Fibroblast of lung (primary cell): ENCODE measurements at places on chromosomes 4 and X. TPM values are rescaled to one million over a fixed set of nuclear protein-coding genes. Genes with fewer than 3 reads are reported as not detected.
A peak's percentile ranks its signal among the peaks of the same experiment; 100 is the strongest.

DNA sequence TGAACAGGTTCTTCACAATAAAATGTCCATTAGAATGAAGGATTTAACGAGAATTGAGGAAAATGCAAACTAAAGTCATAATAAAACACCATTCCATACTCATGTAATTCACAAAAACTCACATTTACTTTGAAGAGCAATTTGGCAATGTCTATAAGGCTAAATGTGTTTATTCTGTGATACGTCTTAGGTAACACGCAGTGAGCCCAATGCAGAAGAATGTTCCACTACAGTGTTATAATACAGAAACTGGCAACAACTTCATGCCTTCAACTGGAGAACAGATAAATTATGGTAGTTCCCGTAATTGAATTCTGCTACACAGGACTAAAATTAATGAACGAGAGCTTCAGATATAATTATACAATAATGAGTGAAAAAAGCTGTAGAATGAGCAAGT, 17.4 kb downstream of the ADH5 start:
- no peak overlapping the region for H3K4me3 ChIP-seq
- H3K27ac ChIP-seq = no peak overlapping the region
- H3K4me1 ChIP-seq = no peaks in the 10 kb centered on the region
- H3K27me3 ChIP-seq = no peaks in the 10 kb centered on the region
- no peak for DNase-seq

GRCh38 chr4:13920111-13920875, 292.8 kb upstream of the BOD1L1 start:
- peaks cover 32% of the 10 kb centered on the region for H3K4me1 ChIP-seq
- H3K27ac ChIP-seq = peak overlapping the region; percentile 100
- H3K36me3 ChIP-seq = no peaks in the 10 kb centered on the region

GRCh38 chr4:82797040-82797404, 1.6 kb downstream of the SCD5 start:
- H3K27me3 ChIP-seq = peaks cover 3% of the 10 kb centered on the region
- no peak for DNase-seq
- peak overlapping the region; percentile 64 for H3K4me3 ChIP-seq
- no peaks in the 10 kb centered on the region for H3K36me3 ChIP-seq
- no peak overlapping the region for H3K27ac ChIP-seq

DNA sequence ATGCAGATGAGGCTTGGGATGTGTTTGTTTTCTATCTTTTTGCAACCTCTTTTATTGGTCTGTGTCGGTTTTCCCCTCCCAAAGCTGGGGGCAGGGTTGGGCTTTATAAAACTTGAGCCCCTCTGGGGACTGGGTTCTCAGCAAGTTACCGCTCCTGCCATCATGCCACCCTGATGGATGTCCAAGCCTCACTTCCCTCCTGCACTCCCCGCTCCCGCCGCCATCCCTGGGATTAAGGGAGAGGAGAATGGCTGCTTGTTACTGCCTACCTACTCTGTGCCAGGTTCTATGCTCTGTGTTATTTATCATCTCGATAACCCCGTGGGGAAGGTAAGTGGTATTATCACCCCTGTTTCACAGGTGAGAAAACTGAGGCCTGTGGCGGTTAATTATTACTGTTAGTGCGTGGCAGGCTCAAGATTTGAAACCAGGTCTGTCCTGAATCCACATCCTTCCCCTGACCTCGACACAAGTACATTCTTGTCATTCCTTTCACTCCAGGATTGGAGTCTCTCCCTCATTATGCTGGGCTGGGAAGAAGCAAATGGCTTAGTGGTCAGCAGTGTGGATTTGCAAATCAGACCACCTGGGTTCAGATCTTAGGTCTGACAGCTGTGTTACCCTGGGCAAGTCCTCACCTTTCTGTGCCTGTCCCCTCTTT, 4.5 kb downstream of the UBA1 start:
- H3K27ac ChIP-seq = no peak overlapping the region
- peaks cover 34% of the 10 kb centered on the region for H3K36me3 ChIP-seq
- no peak overlapping the region for H3K4me3 ChIP-seq

- no peaks in the 10 kb centered on the region for H3K4me1 ChIP-seq
- H3K27ac ChIP-seq = no peak overlapping the region
- no peak overlapping the region for H3K4me3 ChIP-seq
- no peaks in the 10 kb centered on the region for H3K27me3 ChIP-seq
Observed at GRCh38 chrX:18769812-18770573, 62.5 kb downstream of the PPEF1 start.

- no peaks in the 10 kb centered on the region for H3K27me3 ChIP-seq
- no peaks in the 10 kb centered on the region for H3K36me3 ChIP-seq
- H3K4me1 ChIP-seq = no peaks in the 10 kb centered on the region
- H3K4me3 ChIP-seq = no peak overlapping the region
Observed at GRCh38 chrX:81336455-81337152, 134.7 kb downstream of the SH3BGRL start.

DNA sequence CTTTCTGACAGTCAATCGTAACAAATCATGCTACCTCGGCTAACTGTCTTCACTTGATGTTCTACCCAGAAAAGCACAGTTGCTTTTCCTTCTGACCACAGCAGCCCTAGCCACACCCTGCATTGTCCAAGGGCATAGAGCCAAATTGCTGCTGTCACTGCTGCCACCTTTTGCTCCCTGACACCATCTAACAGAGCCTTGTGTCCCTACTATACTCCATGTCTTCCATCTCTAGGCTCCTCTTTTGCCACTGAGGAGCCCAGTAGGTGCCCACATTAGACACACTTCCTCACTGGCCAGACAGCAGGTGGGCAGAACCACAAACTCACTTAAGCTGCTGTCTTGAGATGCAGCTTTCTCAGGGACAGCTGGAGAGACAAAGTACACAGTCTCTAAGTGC, 91.4 kb downstream of the ANXA3 start:
- peaks cover 7% of the 10 kb centered on the region for H3K4me1 ChIP-seq
- no peak overlapping the region for H3K4me3 ChIP-seq
- no peaks in the 10 kb centered on the region for H3K36me3 ChIP-seq

GRCh38 chr4:87679449-87680169, 29.5 kb downstream of the DMP1 start:
- no peaks in the 10 kb centered on the region for H3K4me1 ChIP-seq
- no peak overlapping the region for H3K27ac ChIP-seq
- DNase-seq = peak; percentile 73
- H3K27me3 ChIP-seq = no peaks in the 10 kb centered on the region
- no peak overlapping the region for H3K4me3 ChIP-seq

DNA sequence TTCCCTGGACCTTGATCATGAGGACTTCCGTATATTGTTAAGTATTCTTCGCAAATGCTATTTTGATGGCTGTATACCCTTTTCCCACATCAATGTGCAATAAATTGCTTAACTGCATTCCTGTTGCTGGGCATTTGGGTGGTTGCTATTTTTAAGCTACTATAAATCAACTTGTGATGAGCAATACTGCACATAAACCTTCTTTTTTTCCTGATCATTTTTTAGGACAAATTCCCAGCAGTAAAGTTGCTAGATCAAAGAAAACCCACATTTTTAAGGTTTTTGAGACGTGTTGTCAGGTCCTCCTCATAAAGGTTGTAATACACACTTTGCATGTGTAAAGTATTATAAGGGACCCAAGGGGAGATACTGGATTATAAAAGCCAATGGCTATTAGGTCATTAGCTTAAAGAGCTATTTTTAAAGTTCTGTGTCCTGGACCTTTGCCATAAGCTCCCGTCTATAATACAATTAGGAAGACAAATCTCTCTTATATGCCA, 35.6 kb downstream of the LIMCH1 start:
- H3K4me1 ChIP-seq = no peaks in the 10 kb centered on the region
- no peak overlapping the region for H3K4me3 ChIP-seq
- no peak overlapping the region for H3K27ac ChIP-seq
- DNase-seq = peak; percentile 64
- H3K36me3 ChIP-seq = no peaks in the 10 kb centered on the region
- H3K27me3 ChIP-seq = no peaks in the 10 kb centered on the region

GRCh38 chrX:140346729-140347128, 158.1 kb downstream of the SOX3 start:
- peak; percentile 56 for DNase-seq
- no peaks in the 10 kb centered on the region for H3K27me3 ChIP-seq
- H3K36me3 ChIP-seq = no peaks in the 10 kb centered on the region
- no peak overlapping the region for H3K4me3 ChIP-seq
- no peaks in the 10 kb centered on the region for H3K4me1 ChIP-seq

- no peaks in the 10 kb centered on the region for H3K4me1 ChIP-seq
- H3K36me3 ChIP-seq = no peaks in the 10 kb centered on the region
- no peak overlapping the region for H3K27ac ChIP-seq
- no peak overlapping the region for H3K4me3 ChIP-seq
Observed at GRCh38 chrX:1528884-1529203, 8.1 kb downstream of the P2RY8 start.

- H3K36me3 ChIP-seq = no peaks in the 10 kb centered on the region
- H3K27me3 ChIP-seq = no peaks in the 10 kb centered on the region
- no peak for DNase-seq
- no peak overlapping the region for H3K27ac ChIP-seq
- H3K4me1 ChIP-seq = no peaks in the 10 kb centered on the region
- no peak overlapping the region for H3K4me3 ChIP-seq
Observed at GRCh38 chr4:109588176-109588575, 28.1 kb downstream of the MCUB start.

DNA sequence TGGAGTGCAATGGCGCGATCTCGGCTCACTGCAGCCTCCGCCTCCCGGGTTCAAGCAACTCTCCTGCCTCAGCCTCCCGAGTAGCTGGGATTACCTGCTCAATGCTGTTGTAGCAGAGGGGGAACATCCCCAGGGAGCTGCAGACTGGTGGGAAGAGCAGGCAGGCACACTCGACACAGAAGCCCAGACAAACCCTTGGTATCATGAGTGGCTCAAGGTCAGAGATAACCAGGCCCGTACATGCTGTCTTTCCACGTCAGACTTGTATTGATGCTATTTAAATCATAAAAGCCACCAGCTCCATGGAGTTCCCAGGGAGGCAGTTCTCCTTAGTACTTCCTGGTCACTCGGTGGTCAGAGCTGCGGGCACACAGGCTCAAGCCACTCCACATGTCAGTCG, 33.2 kb downstream of the TRIML2 start:
- H3K36me3 ChIP-seq = no peaks in the 10 kb centered on the region
- H3K4me1 ChIP-seq = no peaks in the 10 kb centered on the region
- no peak overlapping the region for H3K4me3 ChIP-seq

- no peaks in the 10 kb centered on the region for H3K4me1 ChIP-seq
- DNase-seq = no peak
- peak overlapping the region; percentile 83 for H3K27ac ChIP-seq
- H3K27me3 ChIP-seq = no peaks in the 10 kb centered on the region
Observed at GRCh38 chrX:155028129-155028528, 1.5 kb downstream of the FUNDC2 start.

DNA sequence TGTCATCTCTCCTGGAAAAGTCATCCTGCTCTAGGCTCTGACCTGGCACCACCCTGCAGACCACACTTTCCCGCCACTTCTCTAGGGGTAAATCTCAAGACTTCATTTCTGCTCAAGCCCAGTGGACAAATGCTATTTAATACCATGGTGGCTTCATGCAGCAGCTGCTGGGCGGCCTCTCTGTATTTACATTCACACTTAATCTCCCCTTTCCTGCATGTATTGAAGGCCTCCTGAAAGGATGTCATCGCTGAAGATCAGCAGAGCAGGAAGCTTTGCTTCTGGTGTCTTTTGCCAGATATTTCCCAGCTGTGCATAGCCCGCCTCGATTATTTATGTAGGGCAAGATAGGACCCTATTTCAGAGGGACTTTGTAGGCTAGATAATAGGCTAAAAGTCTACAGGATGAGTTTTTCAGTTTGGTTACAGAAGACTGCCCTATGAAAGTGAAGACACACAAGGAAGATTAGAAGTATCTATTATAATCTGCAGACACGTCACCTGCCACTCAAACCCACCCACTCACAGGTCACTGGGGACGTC, 17.2 kb downstream of the PROM1 start:
- no peaks in the 10 kb centered on the region for H3K4me1 ChIP-seq
- H3K27ac ChIP-seq = no peak overlapping the region
- H3K27me3 ChIP-seq = peaks cover 2% of the 10 kb centered on the region

GRCh38 chr4:26001413-26001812, 87.4 kb downstream of the SMIM20 start:
- no peaks in the 10 kb centered on the region for H3K27me3 ChIP-seq
- no peak for DNase-seq
- H3K36me3 ChIP-seq = no peaks in the 10 kb centered on the region
- no peak overlapping the region for H3K4me3 ChIP-seq
- no peak overlapping the region for H3K27ac ChIP-seq
- H3K4me1 ChIP-seq = no peaks in the 10 kb centered on the region

- no peaks in the 10 kb centered on the region for H3K4me1 ChIP-seq
- no peaks in the 10 kb centered on the region for H3K27me3 ChIP-seq
- H3K27ac ChIP-seq = no peak overlapping the region
Observed at GRCh38 chrX:42128587-42128986, 205.2 kb upstream of the CASK start.

Gene GDPD2
- not detected in 2 replicates for total RNA-seq

Gene CUL4B
- total RNA-seq = 32.4 and 39.3 TPM in 2 replicates

Gene TREX2
- 1.8 and 3.1 TPM in 2 replicates for total RNA-seq

Gene CT47A1
- total RNA-seq = not detected in 2 replicates
